ENCODE measurements at places on chromosomes 1 and 21. TPM values are rescaled to one million over a fixed set of nuclear protein-coding genes. Genes with fewer than 3 reads are reported as not detected.

The LSM10 gene
- 40.3 TPM for total RNA-seq

The OPTC gene
- not detected for total RNA-seq

The CD5L gene
- not detected for total RNA-seq

DNA sequence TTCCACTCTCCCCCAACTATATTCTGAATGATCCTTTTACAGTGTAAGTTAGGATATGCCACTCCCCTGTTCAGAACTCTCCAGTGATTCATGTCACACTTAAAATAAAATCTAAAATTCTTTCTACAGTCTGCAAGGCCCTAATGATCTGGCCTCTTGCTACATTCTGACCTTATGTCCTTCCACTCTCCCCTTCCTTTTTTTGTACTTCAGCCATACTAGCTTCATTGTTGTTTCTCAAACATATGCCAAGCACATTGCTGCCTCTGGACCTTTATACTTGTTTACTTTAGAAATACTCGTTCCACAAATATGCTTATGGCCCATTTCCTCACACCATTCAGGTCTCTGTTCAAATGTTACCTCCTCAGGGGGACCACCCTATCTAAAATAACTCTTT, 14.8 kb upstream of the PSMA5 start:
- no peak for DNase-seq

DNA sequence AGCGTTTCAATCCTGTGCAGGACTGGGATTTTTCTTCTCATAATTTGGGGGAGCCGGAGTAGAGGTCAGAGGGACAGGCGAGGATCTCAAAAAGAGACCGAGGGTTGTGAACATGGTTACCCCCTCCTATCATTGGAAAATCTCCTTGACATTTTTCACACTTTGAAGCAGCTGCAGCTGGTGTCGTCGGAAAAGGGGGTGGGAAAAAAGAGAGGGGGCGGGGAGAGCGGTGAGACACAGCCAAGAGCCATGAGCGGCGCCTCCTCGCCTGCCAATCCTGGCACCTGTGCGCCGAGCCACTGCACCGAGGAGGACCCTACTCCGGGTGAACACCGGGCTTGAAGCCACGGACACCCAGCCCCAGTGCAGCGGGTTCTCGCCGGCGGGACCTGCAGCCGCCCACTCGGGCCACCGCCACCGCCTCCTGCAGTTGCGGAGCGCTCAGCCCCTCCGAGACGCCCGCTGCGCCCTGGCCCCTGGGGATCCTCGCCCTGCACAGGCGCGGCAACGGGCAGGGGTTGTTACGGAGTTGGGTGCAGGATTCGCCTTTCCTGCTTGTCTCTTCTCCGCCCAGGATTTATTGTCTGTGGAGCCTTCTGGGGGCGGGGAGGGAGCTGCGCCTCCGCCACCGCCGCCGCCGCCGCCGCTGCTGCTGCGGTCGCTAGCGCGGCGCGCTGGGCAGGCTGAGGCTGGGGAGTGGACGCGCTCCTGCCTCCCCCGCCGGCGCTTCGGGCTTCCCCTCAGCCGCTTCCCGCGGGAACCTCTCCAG, at the start of gene LRRC7:
LRRC7 (plus strand) TSS at position 271 of the 769 bp plus-strand sequence. CDS start 718 bp downstream, outside the sequence.
- peak; percentile 34 for DNase-seq

GRCh38 chr1:9537863-9538668, 1.2 kb upstream of the SLC25A33 start:
- no peak for DNase-seq

DNA sequence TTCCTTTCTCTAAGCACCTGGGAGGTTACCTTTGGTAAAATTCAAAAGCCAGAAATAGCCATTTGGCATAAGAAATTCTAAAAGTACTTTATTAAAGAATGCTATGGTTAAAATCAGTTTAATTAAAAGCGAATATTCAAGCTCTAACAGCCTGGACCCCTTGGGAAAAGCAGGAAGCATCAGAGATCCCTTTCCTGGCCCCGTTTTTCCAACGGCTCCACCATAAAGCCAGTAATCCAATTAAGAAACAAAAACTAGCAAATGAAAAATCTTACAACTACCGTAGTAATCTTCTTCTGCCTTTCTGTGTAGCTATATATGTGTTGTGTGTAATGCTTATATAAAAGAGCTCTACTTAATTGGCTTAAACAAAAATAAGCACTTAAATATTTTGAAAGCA, 33.5 kb upstream of the NEK2 start:
- no peak for DNase-seq

DNA sequence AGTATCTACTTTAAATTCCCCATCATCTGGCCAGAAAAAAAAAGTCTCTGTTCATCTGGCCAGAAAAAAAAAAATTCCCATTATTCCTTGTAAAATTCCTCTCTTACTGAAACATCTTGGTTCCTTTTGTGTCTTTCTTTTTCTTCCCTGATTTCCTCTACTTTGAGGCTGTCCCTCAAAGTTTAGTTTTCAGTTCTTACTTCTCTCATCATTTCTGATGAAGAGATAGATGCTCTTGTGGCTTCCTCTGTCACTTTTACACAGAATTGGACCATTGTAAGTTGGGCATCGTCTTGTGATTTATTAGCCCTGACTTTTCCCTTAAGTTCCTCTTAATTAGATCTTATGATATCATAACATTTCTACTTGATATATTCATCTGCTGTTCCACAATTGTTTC, 6.5 kb downstream of the SOAT1 start:
- DNase-seq = no peak
